ENCODE measurements at places on chromosomes 5 and 9.

- no peak for DNase-seq
Measured at GRCh38 chr9:114096041-114096511, 3.0 kb downstream of the KIF12 start.

GRCh38 chr9:1354086-1354485, 303.9 kb downstream of the DMRT2 start:
- no peak for DNase-seq

GRCh38 chr5:1658665-1659064, 134.9 kb upstream of the LPCAT1 start:
- no peak for DNase-seq

DNA sequence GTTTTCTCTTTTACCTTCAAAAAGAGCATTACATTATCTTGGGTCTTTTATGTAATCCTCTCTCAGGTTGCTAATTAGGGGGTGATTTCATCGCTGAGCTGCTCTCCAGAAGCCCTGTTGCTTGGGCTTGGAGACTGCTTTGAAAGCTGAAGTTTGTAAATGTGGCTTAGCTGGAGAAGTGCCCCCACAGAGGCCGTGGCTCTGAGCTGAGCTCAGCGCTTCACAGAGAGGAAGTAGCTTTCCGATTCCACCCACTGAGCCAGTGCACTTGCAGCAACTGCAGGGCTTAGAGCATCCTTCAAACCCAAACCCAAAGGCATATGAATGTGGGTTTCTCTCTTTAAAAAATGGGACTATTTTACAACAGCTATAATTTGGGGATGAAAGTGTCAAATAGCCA, 13.7 kb upstream of the NXNL2 start:
- no peak for DNase-seq

DNA sequence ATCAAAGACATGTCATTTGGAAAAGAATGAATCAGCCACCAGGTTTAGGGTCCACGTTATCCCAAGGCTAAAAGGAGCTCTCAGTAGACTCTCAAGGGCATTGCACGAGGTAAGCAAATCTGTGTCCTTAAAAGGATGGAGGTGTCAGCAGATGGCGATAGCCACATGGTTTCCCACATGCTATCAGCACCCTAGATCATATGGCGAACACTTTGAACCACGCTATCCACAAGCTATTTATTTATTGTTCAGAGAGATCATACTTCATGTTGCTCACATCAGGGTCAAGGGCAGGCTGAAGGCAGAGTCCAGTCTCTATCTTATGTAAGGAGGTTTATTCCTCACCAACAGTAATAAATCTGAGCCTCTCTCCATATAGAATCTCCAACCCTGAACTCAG, 43.7 kb downstream of the CDH6 start:
- DNase-seq: no peak

All from stimulated activated CD8-positive, alpha-beta memory T cell treated with anti-CD3 and anti-CD28 coated beads, Interleukin-12 subunit alpha, Interleukin-12 subunit beta, amount 100 ng/mL, for 1 hour (primary cell).